BE2C (cell line): ENCODE measurements at places on chromosomes 3 and 15.

DNA sequence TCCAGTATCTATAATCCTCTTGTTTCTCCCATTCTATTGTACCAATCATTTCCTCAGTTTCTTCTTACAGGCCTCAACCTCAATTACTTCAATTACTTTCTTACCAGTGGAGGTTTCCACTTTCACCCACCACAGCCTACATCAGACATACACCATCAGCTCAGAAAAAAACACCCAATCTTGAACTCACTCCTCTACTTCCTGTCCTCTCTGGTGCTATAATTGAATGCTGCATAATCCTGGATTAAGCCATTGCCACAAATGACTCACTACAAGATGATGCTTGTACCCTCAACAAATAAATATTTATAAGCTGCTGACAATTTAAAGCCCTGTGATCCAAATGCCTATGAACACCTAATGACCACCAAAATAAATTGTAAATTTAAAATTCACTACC lies 18.5 kb downstream of the RYK start:
- no peak for DNase-seq

DNA sequence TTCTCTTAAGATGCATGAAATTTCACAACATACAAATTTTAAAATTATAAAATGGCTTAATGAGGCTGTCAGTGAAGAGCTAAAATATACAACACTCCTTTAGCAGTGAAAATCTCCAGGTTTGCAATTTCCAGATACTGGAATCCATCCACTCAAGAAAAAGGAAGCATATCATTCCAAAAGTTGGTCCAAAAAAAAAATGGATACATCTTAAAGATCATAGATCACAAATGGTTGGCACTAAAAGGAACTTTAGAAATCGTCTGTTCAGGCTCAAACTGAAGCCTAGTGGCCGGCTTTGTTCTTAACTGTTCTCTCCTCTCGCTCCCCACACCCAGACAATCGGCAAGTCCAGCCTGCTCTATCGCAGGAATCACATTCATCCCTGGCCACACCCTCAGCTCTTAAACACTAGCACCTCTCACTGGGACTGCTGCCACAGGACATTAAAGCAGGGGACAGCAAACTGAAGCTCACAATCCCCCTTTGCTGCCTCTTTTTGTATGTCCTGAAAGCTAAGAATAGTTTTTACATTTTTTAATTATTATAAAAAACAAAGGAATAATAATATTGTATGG lies 130.3 kb upstream of the CDIN1 start:
- no peak for DNase-seq

GRCh38 chr15:25236143-25236860 lies 202.5 kb downstream of the UBE3A start:
- no peak for DNase-seq

DNA sequence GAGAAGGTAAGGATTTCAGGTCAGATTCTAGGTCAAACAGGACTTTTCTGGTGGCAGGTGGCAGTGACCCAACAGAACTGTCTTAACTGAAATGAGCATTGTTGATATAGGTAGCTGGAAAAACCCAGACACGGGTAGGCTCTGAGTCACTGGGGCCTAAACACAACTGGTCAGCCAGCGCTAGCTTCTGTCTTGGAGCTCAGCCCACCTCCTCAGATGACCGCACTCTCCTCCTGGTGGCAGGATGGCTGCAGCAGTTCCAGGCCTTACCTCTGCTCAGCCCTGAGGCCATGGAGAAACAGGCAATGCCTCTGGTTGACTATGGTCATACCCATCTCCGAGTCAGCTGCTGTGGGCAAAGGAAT lies 61.1 kb upstream of the GATA2 start:
- DNase-seq = no peak

DNA sequence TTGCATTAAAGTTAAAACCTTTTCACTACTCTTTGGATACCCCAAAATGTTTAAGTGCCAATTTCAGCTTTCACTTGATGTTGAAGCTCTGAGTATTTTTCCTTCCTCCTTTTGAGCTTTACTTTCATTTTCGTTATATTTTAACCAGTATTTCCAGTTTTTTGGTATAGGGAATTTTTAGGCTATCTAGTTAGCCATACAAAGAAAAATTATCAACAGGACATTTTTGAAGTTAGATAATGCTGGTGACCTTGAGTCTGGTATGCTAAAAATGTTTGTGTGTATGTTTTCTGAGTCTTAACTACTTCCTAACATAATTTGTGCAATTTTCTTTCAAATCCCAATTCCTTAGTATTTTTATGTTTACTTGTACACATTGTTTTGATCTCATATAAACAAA lies 284.8 kb downstream of the OTOL1 start:
- no peak for DNase-seq

GRCh38 chr15:27201425-27201824 lies 230.4 kb downstream of the GABRG3 start:
- no peak for DNase-seq

GRCh38 chr3:186544281-186544680 lies at the start of gene CRYGS:
Gene CRYGS (minus strand): TSS chr3:186544380. CDS start chr3:186544326, 54 bp downstream.
- DNase-seq = no peak
